Kidney epithelial cell (primary cell): ENCODE measurements at places on chromosomes 5 and 9. TPM values are rescaled to one million over a fixed set of nuclear protein-coding genes. Genes with fewer than 3 reads are reported as not detected.

DNA sequence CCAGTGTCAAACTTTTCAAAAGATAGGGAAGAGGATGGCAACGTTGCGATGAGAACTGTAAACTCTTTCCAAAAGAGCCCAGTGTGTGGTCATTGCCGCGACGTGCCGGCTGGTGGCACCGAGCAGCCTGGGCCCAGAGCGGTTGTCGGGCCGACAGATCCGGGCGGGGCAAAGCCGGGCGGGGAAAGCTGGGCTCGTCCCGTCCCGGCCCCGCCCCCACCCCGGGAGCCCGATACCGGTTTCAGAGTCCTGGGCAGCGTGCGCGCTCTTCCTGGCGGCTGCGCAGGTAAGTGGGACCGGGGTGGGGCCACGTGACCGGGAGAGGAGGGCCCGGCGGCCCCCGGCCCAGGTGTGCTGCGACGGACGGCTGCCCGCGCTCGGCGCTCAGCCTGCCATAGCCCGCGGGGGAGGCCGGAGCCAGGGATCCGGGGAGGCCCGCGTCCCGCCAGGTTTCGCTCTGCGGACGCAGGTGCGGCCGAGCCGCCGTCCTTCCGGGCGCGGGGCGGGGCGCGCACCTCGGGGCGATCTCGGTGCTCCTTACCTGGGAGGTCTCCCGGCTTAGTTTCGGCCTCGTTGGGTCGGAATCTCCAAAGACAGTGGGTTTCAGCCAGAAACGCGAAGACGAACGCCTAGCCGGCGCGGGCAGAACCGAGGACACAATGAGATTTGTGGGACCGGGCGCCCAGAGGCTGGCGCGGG lies at the start of gene MARVELD2:
TSS of gene MARVELD2 (plus strand) at position 232 of the 699 bp plus-strand sequence. CDS start 4,270 bp downstream, outside the sequence.
- peak; percentile 26 for DNase-seq

GRCh38 chr5:73298772-73299630 lies 126.0 kb downstream of the TMEM174 start:
- no peak for DNase-seq

- DNase-seq: no peak
Observed at GRCh38 chr5:78295035-78295961, 800 bp upstream of the AP3B1 start.

GRCh38 chr5:180627386-180628120 lies 21.8 kb downstream of the FLT4 start:
- no peak for DNase-seq

The KCNT1 gene
- total RNA-seq: not detected in 2 replicates

DNA sequence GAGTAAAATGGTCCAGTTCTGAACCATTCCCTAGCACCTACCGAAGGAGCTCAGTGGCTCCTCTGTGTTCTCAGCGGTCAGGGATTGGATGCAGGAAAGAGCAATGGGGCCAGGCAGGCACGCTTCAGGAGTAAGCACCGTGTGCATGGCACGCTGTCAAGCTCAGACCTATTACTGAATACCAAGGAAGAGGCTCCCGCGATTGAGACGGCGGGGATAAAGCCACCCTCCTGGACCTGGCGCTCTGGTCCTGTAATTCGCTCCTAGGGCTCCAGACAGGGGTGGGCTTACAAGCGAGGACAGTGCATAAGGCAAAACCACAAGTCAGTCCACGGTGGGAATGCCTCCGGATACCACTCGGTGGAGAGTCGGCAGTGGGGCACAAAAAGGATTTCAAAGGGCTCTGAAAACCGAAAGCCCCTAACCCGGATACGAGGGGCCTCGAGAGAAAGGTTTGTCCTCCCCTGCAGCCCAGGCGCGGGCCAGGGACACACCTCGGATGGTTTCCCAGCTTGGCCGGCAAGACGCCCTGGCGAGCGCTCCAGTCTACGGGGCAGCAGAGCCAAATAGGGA lies 988 bp downstream of the OXCT1 start:
- no peak for DNase-seq

- no peak for DNase-seq
Observed at GRCh38 chr5:73751254-73751914, 125.4 kb downstream of the ARHGEF28 start.
